ENCODE measurements at places on chromosomes 2 and 18. TPM values are rescaled to one million over a fixed set of nuclear protein-coding genes. Genes with fewer than 3 reads are reported as not detected.
A peak's percentile ranks its signal among the peaks of the same experiment; 100 is the strongest.

RIT2 gene
- polyA plus RNA-seq, result 0.17 TPM

GRCh38 chr18:56374007-56374655 is 264.3 kb downstream of the TXNL1 start:
- no peaks in the 10 kb centered on the region for H3K27me3 ChIP-seq
- no peak overlapping the region for H3K27ac ChIP-seq
- no peak for DNase-seq

- H3K4me3 ChIP-seq, result no peak overlapping the region
- H3K27ac ChIP-seq, result no peak overlapping the region
- H3K4me1 ChIP-seq, result peaks cover 30% of the 10 kb centered on the region
- H3K27me3 ChIP-seq, result no peaks in the 10 kb centered on the region
- peak; percentile 53 for DNase-seq
- H3K36me3 ChIP-seq, result no peaks in the 10 kb centered on the region
Measured at GRCh38 chr18:13374096-13374467, 155.5 kb downstream of the LDLRAD4 start.

GRCh38 chr2:214127571-214127970 is 283.3 kb upstream of the VWC2L start:
- no peak overlapping the region for H3K4me3 ChIP-seq
- no peaks in the 10 kb centered on the region for H3K27me3 ChIP-seq
- peaks cover 9% of the 10 kb centered on the region for H3K4me1 ChIP-seq
- H3K27ac ChIP-seq, result no peak overlapping the region
- no peak for DNase-seq

DNA sequence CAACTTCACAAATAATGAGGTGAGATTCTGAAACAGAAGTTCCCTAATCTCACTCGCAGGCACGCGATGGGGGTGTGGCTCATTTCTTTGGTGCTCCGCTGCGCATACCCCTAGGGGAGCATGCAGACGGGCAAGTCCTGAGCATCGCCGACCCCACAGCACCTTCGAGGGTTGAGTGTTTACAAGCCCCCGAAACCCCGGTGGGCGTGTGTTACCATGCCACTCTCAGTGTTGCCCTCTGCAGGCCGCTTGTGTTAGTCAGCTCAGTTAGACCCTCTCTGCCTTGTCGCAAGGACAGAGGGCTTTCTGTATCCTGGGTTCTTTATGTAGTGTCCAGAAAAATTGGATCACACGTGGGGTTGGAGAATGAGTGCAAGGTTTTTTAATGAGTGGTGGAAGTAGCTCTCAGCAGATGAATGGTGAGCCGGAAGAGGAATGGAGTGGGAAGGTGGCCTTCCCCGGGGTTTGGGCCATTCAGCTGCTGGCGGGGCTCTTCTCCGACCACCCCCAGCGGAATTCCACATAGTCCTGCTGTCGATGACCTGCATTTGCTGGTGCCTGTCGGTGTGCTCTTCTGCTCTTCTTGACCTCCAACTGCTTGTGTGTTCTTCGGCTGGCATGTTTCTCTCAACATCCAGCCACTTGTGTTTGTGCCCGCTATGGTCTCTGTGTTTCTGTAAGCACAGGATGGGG is 191.3 kb downstream of the RPRM start:
- no peaks in the 10 kb centered on the region for H3K27me3 ChIP-seq
- H3K4me3 ChIP-seq, result no peak overlapping the region
- no peak for DNase-seq
- H3K4me1 ChIP-seq, result no peaks in the 10 kb centered on the region

GRCh38 chr2:79833235-79833878 is 320.5 kb downstream of the CTNNA2 start:
- no peak overlapping the region for H3K27ac ChIP-seq
- no peaks in the 10 kb centered on the region for H3K36me3 ChIP-seq
- H3K4me1 ChIP-seq, result no peaks in the 10 kb centered on the region
- H3K4me3 ChIP-seq, result no peak overlapping the region

Measured in sigmoid colon (tissue), 7 donors.